Cardiac fibroblast (primary cell): ENCODE measurements at places on chromosomes 16 and 17.

GRCh38 chr17:67032382-67032781 is 12.0 kb upstream of the CACNG1 start:
- no peak for DNase-seq

- DNase-seq, result no peak
These were observed 20.5 kb downstream of the GRB7 start for GRCh38 chr17:39757931-39758873.

GRCh38 chr17:8552577-8553320 is 77.8 kb downstream of the MYH10 start:
- DNase-seq, result no peak

DNA sequence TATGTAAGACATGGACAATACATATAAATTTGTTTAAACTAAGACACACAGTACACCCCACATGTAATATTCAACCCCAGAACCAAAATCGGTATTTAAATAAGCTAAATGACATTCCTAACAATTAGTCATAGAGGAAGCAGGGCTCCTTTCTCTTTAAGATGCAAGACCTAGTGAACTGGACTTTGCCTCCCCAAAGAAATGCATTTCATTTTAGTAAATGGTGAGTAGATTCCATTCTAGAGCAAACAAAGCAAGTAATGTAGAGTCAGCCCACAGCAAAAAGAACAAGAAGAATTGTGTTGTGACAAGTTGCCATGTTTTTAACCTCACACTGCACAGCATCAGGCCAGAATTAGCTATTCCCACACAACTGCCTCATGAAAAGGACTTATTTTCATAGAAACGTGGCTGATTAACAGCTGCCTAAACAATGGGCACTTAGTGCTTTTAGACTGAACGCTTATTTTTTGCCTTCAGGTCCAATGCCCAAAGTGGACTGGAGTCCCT is 14.4 kb downstream of the DNAJC7 start:
- peak; percentile 55 for DNase-seq

DNA sequence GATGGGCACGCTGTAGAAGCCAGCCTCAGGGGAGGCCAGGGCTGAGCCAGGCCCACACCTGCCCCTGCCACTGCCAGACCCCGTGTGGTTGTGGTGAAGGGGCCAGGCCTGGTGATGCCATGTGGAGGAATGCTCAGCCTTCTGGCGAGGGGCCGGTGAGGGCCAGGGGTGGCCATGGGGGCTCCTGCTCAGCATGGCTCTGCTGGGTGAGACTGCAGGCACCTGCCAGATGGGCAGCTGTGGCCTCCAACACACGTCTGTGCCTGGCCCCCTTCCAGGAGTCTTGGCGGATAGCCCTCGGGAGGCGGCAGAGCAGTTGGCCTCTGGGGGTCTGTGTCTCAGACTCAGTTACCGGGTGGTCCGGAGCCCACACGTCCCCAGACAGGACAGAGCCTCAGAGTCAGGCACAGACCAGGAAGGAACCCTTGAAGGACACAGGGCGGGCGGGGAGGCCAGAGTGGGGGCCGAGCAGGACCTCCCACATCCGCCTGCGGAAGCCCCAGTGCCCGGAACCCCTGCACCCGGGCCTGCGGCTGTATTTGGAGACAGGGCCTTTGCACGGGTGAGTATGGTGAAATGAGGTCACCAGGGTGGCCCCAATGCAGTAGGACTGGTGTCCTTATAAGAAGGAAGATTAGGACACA is 22.5 kb upstream of the CHMP6 start:
- DNase-seq, result no peak

- DNase-seq, result no peak
These were observed 43.7 kb downstream of the RND2 start for GRCh38 chr17:43068570-43069367.

DNA sequence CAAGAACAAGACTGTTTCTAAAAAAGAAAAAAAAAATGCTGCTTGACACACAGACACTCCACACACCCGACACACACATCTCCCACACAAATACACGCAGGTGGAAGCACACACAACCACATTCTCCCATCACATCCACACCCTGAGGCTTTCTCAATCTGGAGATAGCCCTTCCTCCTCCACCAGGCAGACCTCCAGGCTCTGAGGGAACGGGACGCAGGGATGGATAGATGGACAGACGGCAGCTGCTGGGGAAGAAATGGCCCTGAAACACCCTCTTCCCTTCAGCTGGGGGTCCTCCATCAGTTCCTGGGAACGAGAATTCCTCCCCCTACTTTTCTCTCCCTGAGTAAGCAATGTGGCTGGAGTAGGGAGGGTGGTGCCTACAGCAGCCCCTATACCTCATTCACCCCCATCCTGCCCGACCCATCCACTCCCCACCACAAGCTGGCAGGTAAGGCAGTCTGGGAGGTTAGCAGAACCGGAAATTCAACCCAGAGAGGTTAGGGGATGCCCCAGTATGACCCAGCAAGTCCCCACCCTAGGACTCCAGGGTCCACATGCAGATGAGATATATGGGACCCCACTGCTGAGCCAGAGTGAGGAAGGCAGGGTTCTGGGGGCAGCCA is 4.1 kb upstream of the LITAFD start:
- DNase-seq, result no peak

DNA sequence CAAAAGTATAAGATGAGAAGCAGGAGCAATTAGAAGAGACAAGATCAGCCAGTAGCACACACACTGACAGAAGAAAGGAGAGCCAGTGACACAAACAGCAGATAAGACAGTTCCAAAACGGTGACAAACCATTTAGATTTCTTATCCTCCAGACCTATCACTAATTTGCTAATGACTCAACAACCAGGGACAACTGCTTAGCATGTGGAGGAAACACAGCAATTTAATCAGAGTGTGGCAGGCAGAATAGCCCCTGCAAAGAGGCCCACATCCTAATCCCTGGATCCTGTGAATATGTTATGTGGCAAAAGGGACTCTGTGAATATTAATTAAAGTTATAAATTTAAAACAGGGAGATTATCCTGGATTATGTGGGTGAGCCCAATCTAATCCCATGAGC is 81.1 kb downstream of the CACNG1 start:
- no peak for DNase-seq

GRCh38 chr16:732936-733335 is 6.0 kb downstream of the HAGHL start:
- no peak for DNase-seq

DNA sequence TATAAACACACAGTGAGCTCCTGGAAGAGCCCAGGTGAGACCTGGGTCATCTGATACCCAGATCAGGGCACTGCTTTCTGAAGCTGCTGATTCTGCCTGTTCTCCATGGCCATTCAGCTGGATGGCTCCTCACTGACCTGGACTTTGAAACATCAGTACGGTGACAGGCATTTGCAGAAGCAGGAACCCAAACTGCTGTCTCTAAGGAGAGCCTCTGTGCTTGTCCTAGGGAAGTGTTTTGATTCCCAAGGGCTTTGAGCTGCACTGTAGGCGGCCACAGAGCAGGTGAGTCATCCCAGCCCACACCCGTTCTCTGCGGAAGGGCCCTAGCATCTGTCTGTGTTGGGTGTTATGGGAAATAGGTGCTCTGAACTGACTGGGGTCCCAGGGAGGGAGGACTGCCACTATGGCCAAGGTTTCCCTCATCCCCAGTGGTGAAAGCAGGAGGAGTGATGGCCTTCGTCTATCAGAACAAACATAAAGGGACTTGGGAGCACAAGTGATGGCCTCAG is 60.7 kb upstream of the ADCY9 start:
- peak; percentile 78 for DNase-seq

- DNase-seq, result no peak
These were observed 486.0 kb downstream of the KCNJ2 start for GRCh38 chr17:70655176-70655958.

- DNase-seq, result peak; percentile 40
These were observed 97.9 kb downstream of the FOXL1 start for GRCh38 chr16:86676254-86676670.

- DNase-seq, result no peak
These were observed 7.3 kb downstream of the CDH11 start for GRCh38 chr16:65114527-65114926.

DNA sequence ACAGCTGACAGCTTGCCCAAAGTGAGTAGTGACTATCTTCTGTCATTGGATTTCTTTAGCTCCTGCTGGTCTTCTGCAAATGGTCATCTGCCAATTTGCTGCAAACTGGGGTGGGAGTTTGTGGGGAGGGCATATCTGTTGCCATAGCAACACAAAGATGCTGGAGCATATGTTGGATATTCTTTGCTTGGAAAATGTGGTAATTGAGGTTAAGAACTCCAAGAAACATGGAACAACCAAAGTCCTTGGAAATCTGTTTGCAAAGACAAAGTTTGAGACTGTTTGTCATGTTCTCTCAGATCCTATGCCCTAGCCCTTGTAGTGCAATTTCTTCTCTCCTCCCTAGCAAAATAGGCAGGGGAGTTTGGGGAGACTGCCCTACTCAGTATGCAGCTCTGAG is 155.3 kb downstream of the PRKCB start:
- DNase-seq, result no peak

GRCh38 chr17:17682737-17683680 is 1.8 kb downstream of the RAI1 start:
- peak; percentile 86 for DNase-seq

DNA sequence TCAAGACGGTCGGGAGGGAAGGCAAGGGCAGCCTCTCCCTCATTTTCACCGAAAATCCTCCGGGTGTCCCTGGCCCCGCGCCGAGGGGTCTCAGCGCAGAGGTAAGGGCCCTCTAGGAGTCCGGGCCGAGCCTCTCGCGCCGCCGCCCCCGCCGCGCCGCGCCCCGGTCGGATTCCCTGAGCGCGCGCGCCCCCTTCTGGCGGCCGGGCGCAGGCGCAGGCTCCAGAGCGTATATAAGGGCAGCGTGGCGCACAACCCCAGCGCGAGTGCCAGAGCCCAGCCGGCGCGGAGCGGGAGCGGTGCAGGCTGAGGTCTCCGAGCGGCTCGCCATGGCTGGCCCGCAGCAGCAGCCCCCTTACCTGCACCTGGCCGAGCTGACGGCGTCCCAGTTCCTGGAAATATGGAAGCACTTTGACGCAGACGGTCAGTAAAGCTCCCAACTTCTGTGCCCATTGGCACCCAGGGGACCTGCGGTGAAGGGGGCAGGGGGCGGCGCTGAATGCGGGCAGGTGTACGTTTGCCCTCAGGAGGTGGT is at the start of gene CALB2:
Gene CALB2, plus strand, starts transcription at position 260 of the 535 bp plus-strand sequence. Its CDS starts 70 bp downstream, at position 330.
- DNase-seq, result peak; percentile 64

GRCh38 chr16:56409195-56409594 is 16.1 kb downstream of the AMFR start:
- DNase-seq, result peak; percentile 43

GRCh38 chr16:12345349-12345748 is 368.8 kb downstream of the SNX29 start:
- DNase-seq, result no peak

- no peak for DNase-seq
These were observed 1.5 kb upstream of the ZNF207 start for GRCh38 chr17:32348483-32348800.

- no peak for DNase-seq
These were observed 120.9 kb downstream of the METRNL start for GRCh38 chr17:83200231-83200699.

GRCh38 chr17:80303824-80304223 is 43.2 kb downstream of the RNF213 start:
- no peak for DNase-seq

DNA sequence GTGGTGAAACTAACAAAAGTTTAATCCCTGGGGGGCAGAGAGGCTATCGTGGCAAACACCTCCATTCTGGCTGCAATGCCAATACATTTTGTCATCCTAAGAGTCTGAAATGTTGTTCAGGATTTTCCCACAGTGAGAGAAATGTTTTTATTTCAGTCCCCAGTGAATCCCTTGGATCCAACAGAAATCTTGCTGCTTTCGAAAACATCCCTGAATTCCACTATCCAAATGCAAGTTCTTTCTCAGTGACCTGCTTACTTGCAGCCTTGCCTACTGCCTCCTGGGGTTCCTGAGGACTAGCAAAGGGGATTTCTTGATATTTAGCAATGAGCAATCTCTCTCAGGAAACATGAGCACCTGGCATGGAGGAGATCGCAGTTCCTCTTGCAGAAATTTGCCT is 202.1 kb upstream of the IRX3 start:
- no peak for DNase-seq

DNA sequence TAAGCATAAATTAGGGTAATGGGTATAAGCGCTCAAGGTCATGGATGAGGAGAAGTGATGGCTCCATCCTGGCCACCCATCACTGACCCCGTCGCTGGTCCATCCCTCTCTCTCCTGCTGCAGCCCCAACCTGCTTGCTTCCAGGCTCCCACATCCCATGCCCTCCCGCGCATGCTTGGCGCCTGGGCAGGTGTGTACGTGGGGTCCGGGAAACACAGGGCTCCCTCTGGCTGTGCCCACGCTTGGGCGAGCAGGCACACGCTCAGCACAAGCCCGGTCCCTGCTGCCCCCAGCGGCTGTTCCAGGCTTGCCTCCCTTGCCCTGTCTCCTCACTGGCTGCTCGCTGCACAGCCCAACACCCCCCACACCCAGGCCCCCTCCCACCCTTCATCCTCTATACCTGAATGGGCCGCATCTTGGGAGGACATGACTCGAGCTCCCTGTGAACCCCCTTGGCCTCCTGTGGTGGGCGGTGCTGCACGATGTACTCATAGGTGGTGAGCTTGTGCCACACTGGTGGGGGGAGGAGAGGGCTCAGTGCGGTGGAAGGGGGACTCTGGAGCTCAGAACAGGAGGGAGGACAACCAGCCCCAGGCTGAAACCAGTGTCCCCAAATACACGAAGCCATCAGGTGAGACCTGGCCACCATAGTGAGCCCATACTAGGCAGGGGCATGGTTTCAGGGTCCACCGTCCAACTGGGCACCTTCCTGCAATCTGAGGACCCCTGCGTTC is 4.7 kb upstream of the TPPP3 start:
- DNase-seq, result no peak

DNA sequence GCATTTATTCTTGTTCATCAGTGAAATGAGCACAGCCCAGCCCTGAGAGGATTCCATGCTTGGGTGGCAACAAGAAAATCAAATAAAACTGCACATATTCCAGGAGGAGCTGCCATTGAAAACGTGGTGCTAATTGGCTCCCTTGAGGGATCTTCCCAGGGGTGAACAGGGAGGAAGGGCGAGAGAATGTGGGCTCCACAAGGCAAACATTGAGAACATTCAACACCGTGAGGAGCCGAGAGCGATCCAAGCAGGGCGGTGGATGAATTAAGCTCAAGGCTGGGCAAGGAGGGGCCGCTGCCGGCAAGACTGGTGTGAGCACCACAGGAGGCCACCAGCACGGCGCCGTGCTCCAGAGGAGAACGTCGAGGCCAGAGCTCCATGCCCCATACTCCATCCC is 166.9 kb downstream of the C16orf95 start:
- DNase-seq, result no peak
